ENCODE measurements at places on chromosomes 16 and 17. TPM values are rescaled to one million over a fixed set of nuclear protein-coding genes. Genes with fewer than 3 reads are reported as not detected.

The KRTAP17-1 gene
- total RNA-seq: not detected

The TAC4 gene
- total RNA-seq: not detected

DNA sequence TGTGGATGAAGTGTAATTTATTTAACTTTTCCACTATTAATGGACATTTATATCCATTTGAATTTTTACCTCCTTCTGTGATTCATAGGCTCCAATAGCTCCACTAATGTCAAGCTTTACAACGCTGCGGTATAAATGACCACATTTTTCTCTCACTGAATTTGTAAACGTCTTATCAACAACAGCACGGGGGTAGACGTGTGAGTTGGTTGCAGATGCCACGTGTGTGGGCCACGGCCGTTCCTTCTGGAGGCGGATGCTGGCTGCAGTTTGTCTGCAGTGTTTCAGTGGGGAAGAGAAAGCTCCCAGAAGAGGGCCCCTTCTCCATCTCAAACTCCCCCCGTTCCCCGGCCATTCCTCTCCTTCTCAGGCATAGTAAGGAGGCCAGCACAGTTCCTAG lies 68.2 kb upstream of the XYLT1 start:
- DNase-seq: no peak

- no peak for DNase-seq
These were observed 50.6 kb upstream of the MED9 start for GRCh38 chr17:17426184-17426583.

DNA sequence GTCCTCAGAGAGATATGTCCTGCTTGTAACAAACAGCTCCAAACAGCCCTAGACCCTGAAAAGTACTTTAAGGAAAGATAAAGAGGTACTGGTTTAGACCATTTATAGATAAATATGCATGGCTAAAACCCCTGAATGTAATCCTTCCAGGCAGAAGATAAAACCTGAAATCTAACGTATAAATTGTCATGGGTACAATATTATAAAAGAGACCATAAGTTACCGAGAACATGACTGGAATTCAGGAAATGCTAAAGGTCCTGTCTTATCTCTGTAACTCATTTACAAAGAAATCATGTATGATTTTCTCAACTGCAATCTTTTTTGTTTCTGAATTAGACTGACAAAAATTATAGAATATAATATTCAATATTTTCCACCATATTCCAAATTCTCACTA lies 9.2 kb upstream of the KANSL1 start:
- no peak for DNase-seq
